Brain (organoid and tissue), 16 donors: ENCODE measurements at places on chromosomes 5 and 9.

- peak; percentile 2 for DNase-seq
Measured at GRCh38 chr5:60842871-60843385, 1.1 kb downstream of the ELOVL7 start.

DNA sequence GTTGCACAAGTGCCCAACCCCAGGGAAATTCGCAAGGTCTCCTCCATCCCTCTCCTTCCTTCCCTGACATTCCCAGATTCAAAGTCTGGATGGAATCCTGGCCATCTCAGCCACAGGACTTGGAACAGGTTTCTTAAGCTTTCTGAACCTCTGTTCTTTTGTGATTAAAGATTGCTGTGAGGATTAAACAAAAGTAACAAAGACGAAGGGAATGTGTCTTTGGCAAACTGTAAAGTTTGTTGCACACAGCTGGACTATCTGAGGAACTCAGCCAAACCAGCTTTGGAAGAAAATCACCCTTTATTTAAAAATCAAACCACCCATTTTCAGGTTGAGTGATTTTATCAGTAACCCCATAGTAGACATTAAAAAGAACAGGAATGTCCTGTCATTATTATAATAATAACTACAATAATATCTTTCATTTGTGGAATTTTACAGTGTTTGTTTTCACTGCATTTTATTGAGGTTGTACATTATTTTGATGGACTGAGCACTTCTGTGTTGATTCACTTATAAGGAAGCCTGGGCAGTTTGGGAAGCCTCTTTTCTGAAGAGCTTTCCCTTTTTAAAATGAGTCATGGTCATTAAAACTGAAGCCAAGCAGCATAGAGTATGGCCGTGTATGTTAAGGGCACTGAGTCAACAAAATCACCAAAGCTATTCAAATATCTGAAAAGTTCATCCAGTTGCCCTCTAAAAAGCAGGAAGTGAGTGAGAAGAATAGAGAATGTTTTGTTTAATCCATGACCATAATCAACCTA is 310.2 kb downstream of the AGTPBP1 start:
- DNase-seq: no peak

DNA sequence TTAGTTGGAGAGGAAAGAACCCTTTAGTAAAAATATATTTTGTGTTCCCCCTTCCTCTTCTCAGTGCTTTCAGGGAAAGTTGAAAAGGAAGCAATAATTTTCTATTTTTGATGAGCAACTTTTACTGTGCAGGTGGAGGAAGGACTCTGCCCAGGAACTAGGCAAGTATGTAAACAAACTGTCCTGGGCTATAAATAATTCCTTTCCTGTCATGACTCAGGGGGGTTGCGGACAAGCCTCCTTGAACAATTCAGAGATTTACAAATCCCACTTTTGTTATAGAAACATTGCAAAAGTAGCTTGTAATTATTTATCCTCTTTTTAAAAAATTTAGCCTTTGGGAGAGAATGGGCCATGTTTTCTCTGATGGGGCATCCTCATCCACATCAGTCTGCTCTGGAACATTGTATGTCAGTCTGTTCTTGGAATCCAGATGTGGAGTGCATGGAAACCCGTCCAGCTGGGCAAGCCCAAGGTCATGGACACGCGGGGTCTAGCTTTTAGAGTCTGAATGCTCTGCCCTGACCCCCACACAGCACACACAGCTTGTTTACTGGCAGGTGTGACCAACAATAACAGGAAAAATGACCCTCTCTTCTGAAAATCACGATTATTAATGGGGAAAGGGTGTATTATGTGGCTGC is 127.6 kb downstream of the GADD45G start:
- no peak for DNase-seq

DNA sequence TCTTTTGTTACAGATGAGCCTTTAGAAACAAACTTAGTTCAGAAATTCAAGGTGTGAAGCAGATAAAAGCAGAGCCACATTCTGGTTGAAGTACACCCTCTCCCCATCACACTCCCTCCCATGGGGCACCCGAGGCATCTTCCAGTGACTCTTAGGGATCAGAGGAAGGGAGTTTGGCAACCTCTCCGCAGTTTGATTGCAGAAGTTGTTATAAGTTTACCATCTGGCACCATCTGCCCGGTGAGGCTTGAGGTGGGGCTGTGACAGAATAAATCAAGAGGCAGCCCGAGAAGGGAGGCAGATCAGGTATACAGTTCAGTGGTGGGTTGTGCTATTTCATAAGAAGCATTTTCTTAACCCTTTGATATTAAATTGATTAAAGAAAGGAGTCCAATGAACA is 458.6 kb upstream of the CLINT1 start:
- peak; percentile 83 for DNase-seq

- DNase-seq: no peak
Measured at GRCh38 chr9:69168709-69169217, 5.3 kb upstream of the TJP2 start.

- DNase-seq: no peak
Measured at GRCh38 chr5:98530224-98530623, 243.2 kb upstream of the RGMB start.

DNA sequence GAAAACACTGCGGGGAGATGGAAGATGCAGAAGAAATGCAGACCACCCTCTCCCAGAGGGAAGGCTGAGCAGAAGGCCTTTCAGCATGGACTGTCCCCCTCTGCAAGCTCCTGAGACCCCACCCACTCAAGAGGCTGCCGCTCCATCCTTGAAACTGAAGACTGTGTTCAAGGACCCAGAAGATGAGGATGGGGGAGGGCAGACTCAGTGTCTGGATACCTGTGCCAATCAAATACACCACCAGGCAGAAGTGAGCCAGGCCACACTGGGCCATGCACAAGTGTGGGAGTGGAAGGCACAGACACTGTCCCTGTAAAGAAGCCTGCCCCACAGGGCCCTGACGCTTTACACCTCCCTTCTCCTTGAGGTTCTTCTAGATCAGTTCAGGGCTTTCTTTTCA is 40.0 kb upstream of the IPPK start:
- DNase-seq: no peak

DNA sequence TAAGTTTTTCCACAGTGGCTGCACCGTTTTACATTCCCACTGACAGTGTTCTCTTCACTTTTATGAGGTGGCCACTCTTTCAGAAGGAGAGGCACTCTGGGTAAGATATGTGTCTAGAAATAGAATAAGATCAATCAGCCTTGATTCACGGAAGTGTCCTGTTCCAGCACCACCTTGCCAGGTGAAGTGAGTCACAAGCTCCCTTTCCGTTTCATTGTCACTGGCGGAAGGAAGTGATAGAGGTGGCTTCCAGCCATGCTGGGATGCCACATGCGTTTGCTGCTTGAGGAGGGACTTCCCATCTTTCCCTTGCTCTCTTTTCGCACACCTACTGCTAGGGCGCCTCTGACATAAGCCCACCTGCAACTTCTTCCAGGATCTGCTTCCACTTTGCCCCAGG is 217.1 kb downstream of the PIK3R1 start:
- no peak for DNase-seq

- peak; percentile 76 for DNase-seq
Measured at GRCh38 chr9:34993502-34994259, 4.1 kb downstream of the DNAJB5 start.
